Stimulated activated CD4-positive, alpha-beta T cell treated with anti-CD3 and anti-CD28 coated beads, Interleukin-15, amount 100 ng/mL, for 24 hours (primary cell): ENCODE measurements at places on chromosomes 16 and 17.

- no peak for DNase-seq
Measured at GRCh38 chr16:89442990-89443726, 47.2 kb downstream of the ANKRD11 start.

- DNase-seq, result no peak
Measured at GRCh38 chr16:62018301-62019060, 17.8 kb downstream of the CDH8 start.

DNA sequence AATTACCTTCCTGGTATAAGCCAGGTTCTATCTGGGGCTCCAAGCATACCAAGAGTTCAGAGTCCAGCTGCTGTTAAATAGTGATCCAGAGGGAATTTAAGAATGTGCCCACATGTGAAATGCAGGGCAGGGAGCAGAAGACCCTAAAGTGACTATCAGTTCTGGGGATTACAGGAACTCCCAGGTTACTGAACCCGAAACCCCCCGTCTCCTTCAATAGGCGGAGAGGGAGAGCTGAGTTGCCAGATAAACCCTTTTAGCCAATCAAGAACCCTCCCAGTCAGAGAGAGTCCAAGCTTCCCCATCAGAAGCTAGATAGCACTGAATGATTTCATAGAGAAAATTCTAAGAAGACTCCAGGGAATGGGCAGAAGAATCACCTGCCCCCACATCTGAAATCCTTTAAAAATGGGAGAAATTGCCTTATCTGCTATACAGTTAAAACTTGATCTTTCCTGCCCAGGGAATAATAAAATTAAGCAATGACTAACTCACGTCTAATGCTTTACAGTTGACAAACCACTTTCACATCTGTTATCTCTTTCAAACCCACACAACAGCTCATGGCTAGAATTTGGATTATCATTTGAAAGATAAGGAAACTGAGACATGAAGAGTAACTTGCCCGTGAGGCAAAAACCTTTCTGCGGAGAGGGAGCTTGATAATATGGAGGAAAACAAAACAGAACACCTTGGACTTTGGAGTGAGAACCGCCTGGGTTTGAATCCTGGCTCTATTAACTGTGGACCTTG lies 10.2 kb downstream of the NOG start:
- DNase-seq, result no peak

GRCh38 chr16:8512941-8513624 lies 77.2 kb downstream of the TMEM114 start:
- no peak for DNase-seq

DNA sequence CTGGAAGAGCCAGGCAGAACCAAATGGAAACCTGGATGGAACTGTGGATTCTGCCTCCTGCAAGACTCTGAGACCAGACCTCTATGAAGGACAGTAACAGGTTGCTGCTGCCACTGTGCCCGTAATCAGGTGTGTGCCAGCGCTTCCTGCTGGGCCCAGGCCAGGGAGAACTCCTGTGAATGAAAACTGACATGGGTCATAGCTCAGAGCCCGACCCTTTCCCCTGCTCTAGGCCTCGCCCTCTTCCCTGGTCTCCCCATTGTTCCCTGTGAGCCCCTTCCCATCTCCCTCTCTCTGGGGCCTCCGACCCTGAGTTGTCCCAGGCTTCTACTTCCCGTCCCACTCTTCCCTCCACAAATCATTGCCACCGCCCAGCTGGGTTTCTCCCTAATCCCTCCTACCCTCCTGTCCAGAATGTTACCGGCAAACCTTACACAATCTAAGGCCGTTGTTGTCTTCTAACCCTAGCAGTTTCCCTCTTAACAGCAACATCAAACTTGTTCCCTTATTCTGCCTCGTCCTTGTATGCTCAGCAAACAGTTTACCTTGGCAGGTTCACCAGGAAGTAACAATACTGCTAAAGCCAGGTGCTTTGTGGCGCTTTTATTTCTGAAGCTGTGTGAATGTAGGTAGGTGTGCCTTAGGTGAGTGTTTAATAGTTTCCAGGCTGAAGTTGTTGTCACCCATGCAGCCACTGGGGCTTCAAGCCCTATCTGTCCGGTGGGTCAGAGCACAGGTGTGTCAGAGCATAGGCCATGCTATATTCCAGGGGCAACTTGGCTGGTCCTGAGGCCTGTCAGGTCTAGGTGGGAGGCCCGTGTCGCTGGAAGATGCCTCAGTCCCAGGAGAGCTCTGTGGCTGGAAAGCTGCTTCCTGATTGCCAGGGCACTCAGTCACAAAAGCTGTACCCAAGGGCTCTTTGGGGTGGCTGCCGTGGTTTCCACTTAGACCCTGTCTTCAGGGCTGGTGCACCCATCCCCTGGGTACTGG lies 32.0 kb downstream of the SMPD3 start:
- DNase-seq, result no peak

DNA sequence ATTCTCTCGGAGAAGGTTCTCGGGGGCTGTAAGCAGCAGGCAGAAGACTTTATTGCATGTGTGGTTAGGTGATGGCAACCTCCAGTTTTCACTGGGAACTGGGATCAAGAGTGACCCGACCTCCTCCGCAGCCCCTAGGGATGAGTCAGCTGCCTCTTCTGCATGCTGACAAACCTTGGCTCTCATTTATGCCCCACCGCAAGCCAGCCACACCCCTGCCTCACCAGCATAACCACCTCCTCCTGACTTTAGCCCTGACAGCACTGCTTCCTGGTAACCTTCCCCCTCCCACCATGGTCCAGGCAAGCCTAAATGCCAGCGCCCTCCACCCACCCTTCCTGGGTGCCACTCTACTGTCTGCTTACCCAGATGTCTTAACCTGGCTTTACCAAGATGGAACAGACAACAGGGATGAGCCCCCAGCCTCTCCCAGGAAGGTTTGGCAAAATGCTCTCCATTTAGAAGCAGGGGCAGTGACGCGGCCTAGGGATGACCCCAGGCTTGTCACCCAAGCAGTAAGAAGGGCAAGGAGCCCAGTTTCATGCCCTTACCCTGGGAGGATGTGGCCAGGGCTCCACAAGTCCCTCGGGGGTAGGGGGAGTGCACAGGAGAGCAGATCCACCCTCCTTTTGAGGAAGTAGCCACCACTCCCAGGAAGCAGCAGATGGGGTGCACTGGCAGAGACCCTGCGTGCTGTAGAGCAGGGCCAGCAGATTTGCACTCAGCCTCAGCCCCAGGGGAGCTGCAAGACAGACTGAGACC lies 73.5 kb downstream of the GOSR1 start:
- no peak for DNase-seq

DNA sequence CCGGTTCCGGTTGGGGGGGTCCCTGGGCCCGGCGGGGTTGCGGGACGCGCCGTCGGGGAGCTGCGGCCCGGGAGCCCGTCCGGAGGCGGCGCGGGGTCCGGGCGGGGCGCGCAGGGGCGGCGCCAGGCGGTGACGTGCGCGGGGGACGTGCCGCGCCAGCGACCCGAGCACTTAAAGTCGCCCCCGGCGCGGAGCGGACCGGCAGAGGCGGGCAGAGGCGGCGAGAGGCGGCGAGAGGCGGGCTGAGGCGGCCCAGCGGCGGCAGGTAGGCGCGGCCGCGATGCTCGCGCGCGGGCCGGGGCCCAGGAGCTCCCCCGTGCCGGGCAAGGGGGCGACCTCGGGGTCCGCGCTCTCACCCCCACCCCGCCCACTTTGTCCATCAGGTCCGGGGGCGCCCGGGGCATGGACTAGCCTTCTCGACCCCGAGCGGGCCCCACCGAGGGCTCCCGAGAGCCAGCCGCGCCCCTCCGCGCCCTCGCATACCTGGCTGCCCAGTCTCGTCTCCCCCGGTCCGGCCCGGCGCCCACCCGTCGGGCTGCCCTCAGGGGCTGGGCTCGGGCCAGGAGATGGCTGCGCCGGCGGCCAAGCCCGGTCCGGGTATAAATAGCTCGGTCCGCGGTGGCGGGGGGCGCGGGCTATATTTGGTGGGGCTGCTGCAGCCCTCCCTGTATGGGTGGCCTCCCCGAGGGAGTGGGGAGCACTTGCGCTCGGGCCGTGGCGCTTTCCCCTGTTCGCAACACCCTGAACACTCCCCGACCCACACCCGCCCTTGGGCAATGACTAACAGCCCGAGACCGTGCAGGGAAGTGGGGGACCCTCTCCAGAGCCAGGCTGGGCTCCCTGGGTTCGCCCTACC lies at the start of gene SLC16A3:
SLC16A3 (plus strand) TSS at position 201 of the 856 bp plus-strand sequence. CDS start 6,967 bp downstream, outside the sequence.
- peak; percentile 75 for DNase-seq

- DNase-seq, result no peak
Measured at GRCh38 chr17:1431631-1432104, 24.4 kb downstream of the CRK start.

GRCh38 chr17:13600475-13601321 lies 1.0 kb downstream of the HS3ST3A1 start:
- DNase-seq, result peak; percentile 13

GRCh38 chr17:81398176-81398831 lies 3.0 kb downstream of the BAHCC1 start:
- DNase-seq, result no peak

GRCh38 chr17:42253578-42253977 lies 22.6 kb downstream of the STAT5B start:
- peak; percentile 28 for DNase-seq

- DNase-seq, result no peak
Measured at GRCh38 chr16:66662445-66663194, 33.9 kb downstream of the CMTM4 start.

DNA sequence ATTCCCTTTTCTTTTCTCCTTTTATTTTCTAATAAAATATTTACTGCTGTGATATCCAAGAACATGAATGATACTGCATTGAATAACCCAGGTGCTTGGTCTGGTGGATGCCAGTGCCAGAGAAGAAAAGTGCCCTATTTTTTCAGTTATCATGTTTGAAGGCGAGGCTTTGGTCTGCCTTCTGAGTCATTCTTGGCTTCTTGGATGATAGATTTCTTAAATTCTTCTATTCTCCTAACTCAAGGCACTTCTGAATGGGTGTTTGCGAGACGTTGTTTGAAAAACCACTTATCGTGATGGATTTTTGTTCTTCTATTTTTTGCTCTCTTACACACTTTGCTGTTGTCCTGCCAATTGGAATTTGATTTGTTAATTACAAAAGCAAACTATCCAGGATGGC lies 66.7 kb downstream of the FTO start:
- DNase-seq, result no peak
